ENCODE measurements at places on chromosomes 1 and 21.

DNA sequence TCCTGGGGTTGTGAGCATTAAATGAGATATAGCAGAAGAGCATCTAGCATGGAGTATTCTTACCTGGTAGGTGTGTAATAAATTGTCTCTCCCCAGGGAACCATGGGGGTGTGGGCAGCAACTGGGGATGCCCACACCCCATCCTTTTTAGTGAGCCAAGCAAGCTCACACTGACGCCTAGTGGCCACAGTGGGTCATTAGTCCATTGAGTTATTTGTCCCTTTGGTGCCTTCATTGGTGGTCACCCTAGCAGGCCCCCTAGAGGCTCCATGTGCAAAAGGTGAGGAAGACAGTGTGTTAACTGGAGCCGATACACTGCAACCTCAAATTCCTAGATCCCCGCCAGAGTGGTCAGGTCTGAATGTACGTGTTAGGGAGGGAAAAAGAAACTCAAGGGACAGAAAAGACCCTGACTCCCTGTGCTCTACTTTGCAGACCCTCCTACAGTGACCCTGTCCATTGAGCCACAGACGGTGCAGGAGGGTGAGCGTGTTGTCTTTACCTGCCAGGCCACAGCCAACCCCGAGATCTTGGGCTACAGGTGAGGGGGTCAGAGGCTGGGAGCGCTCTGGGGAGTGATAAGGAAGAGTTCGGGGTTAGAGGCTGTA lies 93.3 kb upstream of the CD1D start:
- DNase-seq, result peak; percentile 67

GRCh38 chr1:154496383-154496782 lies 5.6 kb upstream of the TDRD10 start:
- no peak for DNase-seq

DNA sequence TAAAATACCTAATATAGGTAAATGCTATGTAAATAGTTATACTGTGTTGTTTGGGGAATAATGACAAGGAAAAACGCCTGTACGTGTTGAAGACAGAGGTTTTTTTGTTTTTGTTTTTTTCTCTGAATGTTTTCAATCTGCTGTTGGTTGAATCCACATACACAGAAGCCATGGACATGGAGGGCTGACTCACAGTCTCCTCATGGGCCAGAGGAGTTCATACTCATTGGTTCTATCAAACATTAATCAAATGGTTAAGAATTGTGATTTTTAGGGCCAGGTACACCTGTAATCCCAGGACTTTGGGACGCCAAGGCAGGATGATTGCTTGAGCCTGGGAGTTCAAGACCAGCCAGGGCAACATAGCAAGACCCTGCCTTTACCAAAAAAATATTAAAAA lies 20.5 kb downstream of the MIER1 start:
- no peak for DNase-seq

- peak; percentile 51 for DNase-seq
Observed at GRCh38 chr1:54791880-54792522, 9.1 kb downstream of the TTC22 start.

DNA sequence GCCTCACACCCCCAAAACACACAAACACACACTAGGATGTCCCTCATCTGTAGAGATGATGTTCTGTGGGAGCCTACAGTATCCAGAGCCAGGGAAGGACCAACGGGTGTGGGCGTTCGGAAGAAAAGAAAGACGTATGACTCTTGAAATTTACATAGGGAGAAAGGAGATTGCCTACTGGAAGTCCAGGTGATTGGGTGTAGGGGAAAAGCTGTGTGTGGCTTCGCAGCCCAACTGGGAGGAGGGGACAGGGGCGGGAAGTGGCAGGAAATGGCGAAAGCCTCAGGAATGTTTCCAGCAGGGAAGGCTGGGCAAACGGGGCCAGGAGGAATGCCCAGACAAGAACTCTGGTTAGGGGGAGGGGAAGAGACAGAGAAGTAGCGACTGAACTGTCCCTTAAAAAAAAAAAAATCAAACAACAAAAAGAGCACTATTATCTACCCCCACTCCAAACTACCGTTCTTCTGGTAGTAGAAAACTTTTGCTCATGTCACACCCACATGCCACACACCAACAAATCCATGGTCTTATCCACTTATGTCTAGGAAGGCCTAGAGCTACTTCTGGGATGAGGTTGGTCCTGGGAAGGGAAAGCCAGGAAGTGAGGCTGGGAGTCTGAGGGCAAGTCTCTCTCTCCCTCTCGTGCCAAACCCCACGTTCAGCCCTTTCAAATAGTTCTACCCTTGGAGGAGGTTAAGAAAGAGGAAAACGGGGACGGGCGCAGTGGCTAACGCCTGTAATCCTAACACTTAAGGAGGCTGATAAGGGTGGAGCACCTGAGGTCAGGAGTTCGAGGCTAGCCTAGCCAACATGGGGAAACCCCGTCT lies 1.8 kb upstream of the CKS1B start:
- peak; percentile 95 for DNase-seq

DNA sequence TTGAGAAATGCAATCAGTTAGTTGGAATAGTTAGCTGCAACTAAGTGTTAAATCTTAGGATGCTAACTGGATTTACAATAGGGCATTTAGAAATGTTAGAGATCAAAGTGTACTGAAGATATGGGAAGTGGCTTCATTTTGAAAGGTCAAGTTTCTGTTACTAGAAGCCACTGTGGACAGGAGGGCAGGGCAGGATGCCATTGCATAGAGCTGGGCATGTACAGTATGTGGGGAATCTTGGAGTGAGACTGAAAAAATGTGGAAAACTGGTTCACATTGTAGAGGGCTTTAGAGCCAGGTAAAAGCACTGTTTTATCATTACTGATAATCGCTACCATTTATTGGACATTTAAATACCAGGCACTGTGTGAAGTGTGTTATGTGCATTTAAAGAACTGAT lies 31.0 kb downstream of the ARID1A start:
- DNase-seq, result no peak

DNA sequence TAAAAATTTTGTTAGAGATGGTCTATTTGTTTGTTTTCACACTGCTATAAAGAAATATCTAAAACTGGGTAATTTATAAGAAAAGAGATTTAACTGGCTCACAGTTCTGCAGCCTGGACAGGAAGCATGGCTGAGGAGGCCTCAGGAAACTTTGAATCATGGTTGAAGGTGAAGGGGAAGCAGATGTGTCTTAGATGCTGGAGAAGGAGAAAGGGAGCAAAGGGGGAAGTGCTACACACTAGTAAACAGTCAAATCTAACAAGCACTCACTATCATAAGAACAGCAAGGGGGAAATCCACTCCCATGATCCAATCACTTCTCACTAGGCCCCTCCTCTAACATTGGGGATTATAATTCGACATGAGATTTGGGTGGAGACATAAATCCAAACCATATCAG lies 76.8 kb upstream of the COL24A1 start:
- DNase-seq, result no peak

DNA sequence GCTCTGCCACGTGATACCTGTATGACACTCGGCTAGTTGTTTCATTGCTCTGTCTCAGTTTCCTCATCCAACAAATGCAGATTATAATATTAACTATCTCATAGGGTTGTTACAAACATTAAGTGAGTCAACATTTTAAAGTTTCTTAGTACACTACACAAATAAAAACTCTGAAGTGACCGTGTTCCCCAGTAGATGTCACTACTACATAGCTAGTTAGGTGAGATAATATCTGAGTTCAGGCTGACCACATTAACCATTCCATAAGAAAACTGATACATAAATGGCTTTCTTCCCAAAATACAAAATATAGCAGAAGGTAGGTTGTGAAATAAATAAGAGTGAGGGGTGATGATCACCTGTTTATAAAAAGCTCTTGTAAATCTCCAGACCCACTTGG lies 214.1 kb downstream of the NUF2 start:
- peak; percentile 5 for DNase-seq

GRCh38 chr1:93701629-93702028 lies 20.0 kb upstream of the BCAR3 start:
- DNase-seq, result peak; percentile 100

GRCh38 chr1:208115924-208116640 lies 128.1 kb downstream of the PLXNA2 start:
- no peak for DNase-seq

DNA sequence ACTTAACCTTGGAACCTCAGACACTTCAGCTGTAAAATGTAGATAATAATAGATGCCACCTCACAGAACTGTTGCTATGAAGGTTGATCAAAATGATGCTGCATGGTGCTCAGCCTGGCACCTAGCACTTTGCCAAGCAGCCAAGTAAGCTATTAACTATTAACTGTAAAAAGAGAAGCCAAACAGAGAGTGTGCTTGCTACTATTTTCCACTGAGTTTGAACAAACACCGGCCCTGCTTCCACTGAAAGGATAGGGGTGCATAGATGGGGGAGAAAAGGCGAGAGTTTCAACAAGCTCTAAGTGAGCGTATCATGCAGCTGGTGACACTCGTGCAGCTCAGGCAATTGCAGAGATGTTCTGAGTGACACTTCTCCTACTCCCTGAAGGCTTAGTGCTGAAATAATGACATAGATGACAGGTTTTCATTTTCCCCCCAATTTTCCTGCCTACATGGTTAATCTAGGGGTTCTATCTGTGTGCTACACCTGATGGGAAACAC lies 78.2 kb downstream of the GPR88 start:
- DNase-seq, result no peak

DNA sequence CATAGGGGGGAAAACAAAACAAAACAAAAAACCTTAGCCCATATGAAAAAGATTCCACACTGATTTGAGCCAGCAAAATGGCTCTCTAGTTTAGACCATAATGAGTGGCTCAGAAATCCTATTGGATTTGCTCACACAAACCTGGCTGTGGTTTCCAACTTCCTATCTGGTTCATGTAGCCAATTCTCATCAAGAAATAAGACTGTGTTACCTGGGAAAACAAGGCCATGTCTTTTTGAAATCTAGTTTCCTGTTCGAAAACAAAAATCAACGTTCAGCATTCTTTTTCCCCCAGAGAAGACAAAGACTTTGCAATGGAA lies 69.2 kb downstream of the TBX15 start:
- no peak for DNase-seq

DNA sequence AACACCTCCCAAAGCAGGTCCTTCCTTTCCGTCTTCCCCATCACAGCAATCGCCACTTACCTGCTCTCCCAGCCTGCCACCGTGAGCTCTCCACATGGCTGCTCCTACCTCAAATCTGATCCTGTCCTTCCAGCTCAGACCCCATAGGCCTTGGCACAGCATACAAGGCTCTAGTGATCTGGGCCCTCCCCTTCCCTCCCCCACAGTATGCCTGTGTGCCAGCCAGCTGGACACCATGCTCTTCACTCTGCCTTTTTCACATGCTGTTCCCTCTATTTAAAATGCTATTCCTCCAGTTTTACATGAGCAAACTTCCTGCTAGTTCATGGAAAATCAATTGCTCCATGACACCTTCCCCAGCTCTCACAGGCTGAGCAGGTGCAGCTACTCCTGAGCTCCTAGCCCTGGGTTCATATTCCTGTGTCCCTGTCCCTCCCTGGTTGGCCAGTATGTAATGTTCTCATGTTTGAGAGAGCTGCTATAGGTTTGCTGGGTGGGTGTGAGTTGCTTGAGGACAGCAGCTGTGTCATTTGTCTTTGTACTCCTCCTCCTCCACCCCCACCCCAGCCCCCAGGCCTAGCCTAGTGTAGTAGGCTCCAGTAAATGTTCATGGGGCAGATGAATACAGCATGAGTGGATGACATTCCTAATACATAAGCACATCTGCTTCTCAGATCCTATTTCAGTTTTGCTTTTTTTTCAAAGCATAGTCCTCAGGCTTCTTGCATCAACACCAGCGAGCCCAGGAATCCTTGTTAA lies 6.3 kb upstream of the TNNT2 start:
- peak; percentile 66 for DNase-seq

DNA sequence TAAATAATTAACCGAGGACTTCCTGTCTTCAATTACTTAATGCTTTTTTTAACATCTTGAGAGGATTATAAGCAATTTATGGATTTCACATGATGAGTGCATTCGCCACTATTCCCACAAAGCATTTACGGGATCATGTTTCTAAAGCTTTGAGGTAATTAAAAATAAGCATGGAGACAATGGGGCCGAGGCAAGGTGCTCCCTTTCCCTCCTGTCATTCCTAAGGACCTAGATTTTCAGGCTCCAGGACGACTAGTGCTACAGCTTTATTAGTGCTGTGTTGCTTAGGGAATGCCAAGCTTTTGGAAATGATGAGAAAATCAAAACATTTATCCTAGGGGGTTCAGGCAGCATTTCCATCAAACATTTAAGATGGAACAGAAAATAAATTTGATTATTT lies 209.2 kb downstream of the KCTD3 start:
- no peak for DNase-seq

GRCh38 chr1:210328032-210328745 lies 513 bp upstream of the HHAT start:
- no peak for DNase-seq

- DNase-seq, result peak; percentile 51
Observed at GRCh38 chr1:238701024-238701423, 685.3 kb upstream of the CHRM3 start.

DNA sequence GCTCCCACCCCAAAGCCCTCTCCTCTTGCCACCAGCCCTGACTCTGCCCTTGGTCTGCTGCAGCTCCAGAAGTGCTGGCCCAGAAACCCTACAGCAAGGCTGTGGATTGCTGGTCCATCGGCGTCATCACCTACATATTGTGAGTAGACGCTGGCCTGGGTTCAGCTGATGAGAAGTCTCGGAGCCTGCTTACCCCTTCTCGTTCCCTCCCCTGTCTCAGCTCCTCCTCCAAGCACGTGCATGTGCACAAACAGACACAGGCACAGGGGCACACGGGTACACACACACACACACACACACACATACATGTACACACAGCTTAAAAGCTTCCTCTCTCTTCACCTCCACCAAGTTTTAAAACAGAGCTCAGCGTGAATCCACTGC lies 24.3 kb downstream of the CAMK1G start:
- DNase-seq, result no peak

DNA sequence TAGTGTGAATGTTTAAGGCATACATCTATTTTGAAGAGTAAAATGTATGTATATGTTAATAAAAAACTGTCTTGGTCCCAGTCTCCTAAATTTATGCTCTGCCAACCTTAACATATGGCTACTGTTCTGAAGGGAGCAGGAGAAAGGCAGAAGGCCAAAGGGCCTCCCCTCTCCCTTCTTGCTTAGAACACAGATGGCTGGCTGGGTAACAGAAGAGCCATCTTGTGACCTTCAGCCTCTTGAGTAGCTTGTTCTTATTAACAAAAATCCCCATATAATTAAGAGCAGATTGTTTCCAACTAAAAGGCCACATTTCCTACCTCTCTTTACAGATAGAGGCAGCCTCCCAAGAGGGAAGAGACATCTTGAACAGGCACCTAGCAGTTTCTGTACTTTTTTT lies 36.1 kb downstream of the EPB41 start:
- DNase-seq, result no peak

- no peak for DNase-seq
Observed at GRCh38 chr1:55287723-55288122, 72.6 kb upstream of the USP24 start.

DNA sequence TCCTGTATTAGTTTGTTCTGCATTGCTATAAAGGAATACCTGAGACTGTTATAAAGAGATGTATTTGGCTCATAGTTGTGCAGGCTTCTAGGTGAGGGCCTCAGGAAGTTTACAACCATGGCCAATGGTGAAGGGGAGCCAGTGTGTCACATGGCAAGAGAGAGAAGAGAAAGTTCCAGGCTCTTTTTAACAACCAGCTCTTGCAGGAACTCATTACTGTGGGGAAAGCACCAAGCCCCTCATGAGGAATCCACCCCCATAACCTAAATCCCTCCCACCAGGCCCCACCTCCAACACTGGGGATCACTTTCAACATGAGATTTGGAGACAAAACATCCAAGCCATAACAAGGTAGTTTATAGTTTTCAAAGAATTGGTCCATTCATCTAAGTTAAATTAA lies 5.0 kb upstream of the MEAF6 start:
- no peak for DNase-seq

GRCh38 chr1:15755646-15756040 lies 3.0 kb upstream of the FBLIM1 start:
- DNase-seq, result peak; percentile 60

GRCh38 chr1:7375781-7376660 lies 395.1 kb upstream of the VAMP3 start:
- DNase-seq, result no peak
